Fibroblast of lung (primary cell): ENCODE measurements at places on chromosomes 4 and X.

DNA sequence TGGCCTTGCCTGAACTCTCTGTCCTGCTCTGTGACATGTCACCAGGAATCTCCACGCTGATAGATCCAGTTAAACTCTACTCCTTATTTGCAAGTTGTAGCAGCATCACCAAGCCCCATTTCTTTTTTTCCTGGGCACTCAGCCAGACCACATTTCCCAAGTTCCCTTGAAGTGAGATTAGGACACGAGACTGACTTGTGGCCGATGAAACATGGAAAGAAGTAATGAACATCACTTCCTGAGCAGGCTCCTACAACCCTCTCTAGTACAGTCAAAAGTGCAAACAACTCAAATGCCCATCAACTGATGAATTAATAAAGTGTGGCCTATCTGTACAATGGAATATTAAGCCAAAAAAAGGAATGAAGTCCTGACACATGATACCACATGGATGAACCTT is 74.6 kb downstream of the MAP3K15 start:
- DNase-seq, result peak; percentile 50

DNA sequence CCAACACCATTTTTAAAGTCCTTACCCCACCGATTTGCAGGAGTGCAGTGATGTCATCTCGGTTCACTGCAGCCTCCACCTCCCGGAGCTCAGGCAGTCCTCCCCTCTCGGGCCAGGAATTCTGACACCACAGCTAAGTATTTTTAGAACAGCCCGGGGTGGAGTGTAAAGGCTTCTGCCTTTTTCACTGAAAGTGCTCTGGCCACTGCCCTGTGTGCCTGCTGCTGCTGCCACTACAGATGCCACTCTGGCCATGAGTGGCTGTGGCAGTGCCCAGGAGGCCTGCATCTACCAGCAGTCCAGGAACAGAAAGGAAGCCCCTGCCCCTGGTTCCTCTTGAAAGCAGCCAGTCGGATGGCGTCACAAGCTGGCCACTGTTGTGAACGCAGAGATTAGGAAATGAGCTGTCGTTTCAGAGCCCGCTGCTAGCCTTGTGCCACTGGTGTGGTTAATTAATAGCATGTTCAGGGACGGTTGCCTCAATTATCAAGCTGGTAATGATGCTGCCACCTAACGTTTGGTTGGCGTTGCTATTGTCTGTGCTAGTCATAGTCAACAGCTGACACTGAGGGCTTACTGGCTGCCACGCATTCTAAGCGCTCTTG is 23.6 kb upstream of the TBC1D14 start:
- DNase-seq, result peak; percentile 49

- DNase-seq, result peak; percentile 68
Observed at GRCh38 chr4:173413036-173413435, 14.1 kb upstream of the SCRG1 start.

DNA sequence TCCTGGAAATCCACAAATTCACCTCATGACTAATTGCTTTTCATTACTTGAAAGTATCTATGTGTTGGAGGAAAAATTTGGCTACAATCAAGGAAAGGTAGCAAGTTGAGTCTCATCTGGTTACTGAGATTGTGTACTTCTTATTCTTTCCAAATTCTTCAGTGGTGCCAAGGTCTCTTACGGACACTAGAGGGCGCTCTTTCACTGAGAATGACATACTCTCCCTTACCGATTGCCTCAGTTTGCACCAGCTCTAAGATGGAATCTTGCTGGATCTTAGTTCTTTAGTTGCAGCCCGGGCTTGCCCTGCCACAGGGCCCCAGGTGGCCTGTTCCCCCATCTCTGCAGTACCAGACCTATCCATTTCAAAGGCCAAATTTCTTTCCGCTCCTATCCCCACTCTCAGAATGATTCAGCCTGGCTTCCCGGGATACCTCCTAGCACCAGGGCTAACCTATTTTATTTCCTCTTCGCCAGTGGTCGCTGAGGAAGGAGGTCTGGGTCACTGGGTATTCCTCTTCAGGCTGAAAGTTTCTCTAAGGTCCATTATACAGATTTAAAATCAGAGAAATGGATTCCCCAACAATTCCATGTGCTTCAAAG is 24.6 kb upstream of the GPR50 start:
- peak; percentile 28 for DNase-seq

DNA sequence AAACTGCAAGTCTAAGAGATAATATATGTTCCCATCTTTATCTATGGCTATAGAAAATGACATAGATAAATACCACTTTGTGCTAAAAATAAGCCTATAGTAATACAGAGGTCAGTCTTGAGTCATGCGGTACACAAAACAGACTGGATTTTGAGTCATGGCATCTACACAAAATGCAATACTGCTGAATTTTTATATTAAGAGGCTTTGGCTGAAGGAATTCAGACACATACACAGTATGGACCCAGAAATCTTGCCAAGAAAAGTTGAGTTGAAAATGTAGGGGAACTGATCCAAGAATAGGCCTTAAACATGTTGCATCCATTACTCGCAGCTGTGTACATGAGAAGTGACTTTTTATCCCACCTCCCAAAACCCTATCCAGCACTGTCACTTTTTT is 184.4 kb downstream of the TENM3 start:
- DNase-seq, result peak; percentile 87

- DNase-seq, result peak; percentile 80
Observed at GRCh38 chr4:25888781-25889180, 25.2 kb upstream of the SMIM20 start.

DNA sequence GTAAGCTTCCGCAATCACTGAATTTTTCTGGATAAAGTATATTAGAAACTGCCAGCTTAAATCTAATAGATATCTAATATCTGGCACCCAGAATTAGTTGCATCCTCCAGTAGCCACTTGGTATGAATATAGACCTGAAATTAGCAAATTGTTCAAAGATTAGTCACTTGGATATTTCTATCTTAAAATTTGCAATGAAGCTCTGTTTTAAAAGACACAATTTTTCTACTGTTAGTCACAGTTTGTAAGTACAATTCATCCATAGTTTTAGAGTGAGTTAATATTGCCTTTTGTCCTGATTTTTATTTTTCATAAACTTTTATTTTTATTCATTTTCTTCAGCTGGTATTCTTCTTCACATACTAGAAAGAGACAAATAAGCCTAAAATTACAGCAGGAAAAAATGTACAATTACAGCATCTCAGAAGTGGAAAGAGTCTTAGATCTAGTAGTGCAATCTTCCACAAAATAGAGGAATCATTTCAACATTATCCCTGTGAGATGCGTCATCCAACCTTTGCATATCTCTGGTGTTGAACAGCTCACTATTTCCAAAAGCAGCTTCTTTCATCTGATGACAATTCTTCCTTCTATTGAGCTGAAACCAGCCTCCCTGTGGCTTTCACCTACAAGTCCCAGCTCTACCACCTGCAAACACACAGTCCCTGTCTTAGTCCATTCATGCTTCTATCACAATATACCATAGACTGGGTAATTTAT is 190.0 kb upstream of the AR start:
- no peak for DNase-seq

GRCh38 chr4:139959396-139959795 is 194.6 kb downstream of the MAML3 start:
- no peak for DNase-seq

- no peak for DNase-seq
Observed at GRCh38 chr4:173415885-173416653, 17.2 kb upstream of the SCRG1 start.

DNA sequence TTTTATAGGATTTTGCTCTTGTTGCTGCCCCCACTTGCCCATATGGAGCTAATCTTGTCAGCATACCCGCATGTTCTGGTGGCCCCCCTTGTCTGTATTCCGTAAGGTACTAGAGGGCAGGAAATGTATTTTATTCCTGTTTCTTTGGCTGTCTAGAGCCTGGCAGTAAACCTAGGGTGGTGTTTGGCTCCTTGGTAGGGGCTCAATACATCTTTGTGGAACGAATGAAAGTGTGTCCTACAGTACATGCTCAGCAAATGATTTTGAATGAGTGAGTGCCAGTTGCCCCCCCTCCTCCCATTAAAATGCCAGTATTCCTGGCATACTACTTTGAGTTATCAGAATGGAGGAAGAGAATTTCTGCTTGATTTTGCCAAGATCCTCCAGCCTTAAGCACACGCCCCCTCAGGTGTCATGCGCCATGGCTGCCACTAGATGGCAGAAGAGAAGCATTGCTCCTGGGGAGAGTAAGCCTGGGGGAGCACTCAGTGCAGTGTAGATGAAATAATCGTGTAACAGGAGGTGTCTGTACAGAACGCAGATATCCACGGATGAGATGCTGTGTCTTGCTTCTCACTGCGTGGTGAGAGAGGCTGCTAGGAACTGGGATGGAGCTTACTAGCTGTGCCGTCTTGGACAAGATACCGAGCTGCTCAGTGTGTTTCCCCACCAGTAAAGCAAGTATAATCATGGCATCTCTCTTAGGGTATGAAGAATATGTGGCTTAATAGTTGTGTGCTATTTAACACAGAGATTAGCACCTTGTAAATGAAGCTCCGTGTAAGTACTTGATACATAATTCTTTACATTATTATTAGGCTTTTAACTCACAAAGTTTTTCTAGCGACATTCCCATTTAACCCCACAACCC is 17.2 kb upstream of the RNF212 start:
- peak; percentile 80 for DNase-seq

GRCh38 chr4:23614284-23614892 is 275.5 kb downstream of the PPARGC1A start:
- peak; percentile 61 for DNase-seq

DNA sequence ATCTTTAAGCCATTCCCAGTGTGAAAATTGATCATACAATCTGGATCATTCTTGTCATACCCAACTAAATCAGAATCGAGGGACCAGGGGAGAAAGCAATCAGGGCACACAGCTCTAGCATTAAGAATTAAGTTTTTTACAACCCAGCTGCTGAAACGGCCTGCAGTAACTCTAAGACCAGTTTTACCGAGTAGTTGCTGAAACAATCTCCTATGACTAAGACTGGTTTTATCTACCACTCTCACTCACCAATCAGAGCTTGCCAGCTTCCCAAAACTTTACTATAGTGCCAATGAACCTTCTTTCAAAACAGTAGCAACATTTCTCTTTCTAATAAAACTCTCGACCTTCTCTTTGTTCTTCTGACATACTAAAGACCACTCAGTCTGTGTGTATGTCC is 2.8 kb upstream of the SAP30 start:
- DNase-seq, result peak; percentile 20

GRCh38 chr4:55012363-55013230 is 112.8 kb downstream of the KDR start:
- no peak for DNase-seq

GRCh38 chrX:153530411-153531129 is 13.1 kb downstream of the ATP2B3 start:
- DNase-seq, result no peak

DNA sequence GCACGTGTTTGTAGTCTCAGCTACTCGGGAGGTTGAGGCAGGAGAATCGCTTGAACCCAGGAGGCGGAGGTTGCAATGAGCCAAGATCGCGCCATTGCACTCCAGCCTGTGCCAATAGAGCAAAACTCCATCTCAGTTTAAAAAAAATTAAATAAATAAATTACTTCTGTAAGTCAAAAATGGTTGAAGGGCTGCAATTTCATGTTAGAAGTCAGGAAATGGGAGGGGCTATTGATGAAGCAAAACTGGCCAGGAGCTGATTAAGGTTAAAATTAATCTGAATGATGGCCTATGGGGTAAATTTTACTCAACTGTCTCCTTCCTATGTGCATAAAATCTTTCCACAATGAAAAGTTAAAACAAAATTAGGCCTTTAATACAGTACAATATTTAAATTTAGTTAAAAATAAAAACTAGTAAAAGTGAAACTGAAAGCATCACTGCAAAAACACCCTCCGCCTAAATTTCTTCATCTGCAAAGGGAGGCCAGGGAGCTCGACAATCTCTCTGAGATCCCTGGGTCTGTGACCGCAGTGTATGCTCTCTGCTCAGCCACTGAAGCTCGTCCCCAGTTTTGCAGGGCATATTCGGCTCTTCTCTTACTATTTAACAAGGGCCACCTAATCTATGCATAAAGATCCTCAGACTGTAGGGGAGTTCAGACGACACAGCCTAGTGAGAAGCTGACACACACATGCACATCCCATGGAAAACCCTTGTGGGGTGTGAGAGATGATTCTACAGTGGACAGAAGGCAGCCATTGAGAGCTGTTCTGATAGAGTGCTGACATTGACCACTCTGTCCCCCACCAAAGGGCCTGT is 57.2 kb downstream of the IRF2 start:
- DNase-seq, result peak; percentile 42

DNA sequence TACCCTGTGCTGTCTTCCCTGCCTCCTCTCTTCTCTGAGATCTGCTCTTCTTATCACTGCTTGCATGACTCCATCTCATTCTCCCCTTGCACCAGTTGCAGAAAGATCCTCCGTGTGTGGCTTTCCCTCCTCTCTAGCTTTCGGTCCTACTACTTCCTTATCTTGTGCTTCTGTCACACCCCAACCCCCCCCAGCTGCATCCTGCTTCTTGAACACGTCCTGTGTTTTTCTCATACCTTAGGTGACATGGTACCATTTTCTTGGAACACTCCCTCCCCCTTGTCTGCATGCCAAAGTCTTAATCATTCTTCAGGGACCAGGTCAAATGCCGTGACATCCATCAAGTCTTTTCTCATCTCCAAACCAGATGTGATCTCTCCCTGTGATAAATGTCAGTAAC is 46.4 kb downstream of the FHL1 start:
- DNase-seq, result no peak

DNA sequence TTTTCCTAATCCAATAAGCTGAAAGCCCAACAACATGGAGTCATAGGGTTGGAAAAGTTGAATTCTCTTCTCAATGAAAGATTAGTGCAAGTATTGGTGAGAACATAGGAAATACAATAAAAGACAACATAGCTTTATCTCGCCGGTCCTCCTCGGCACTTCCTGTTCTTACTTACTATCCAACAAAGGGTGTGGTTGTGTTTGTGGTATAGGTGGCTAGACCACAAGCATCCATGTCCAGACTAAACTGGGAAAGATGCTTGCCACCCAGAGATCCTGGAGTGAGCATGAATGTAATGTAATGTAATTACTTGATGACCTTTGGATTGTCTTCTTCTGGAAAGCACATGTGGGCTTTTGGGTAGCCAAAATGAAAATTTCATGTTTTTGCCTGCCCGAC is 223.8 kb downstream of the CPE start:
- no peak for DNase-seq

DNA sequence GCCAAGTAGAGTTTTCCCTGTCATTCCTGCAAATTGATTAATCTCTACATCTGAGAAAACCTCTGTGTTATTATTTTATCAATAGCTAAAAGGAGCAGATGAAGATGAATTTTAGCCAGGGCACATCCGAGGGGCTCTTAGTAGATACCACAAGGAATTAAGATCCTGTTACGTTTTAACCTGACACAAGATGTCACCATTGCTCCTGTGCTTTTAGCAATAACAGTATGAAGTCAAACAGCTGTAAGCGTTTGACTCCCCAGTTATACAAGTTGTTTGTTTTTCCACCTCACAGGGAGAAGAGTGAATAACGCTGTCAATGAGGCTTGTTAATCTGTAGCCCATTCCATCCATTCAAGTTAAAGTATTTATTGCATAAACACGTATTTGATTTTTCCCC is 76.0 kb upstream of the AP1S2 start:
- peak; percentile 48 for DNase-seq
